ENCODE measurements at places on chromosomes 2 and 18. TPM values are rescaled to one million over a fixed set of nuclear protein-coding genes. Genes with fewer than 3 reads are reported as not detected.

Gene IL1F10
- not detected for total RNA-seq

Gene CCDC68
- total RNA-seq = 6.3 TPM

Gene RUFY4
- total RNA-seq = not detected

Gene CD8A
- total RNA-seq = not detected

Gene BUB1
- total RNA-seq = 5.8 TPM

Gene TLX2
- not detected for total RNA-seq

Gene RBM44
- total RNA-seq = not detected

Gene LOXHD1
- total RNA-seq = not detected

Gene ELP2
- total RNA-seq = 41.7 TPM

Gene KLHL14
- total RNA-seq = not detected

Gene LBX2
- total RNA-seq = 2.1 TPM

Gene NIF3L1
- total RNA-seq = 15.3 TPM

Gene ATP8B1
- 19.7 TPM for total RNA-seq

Gene TRPM8
- not detected for total RNA-seq

Gene CTDSP1
- 87.0 TPM for total RNA-seq

Gene ANKZF1
- 45.8 TPM for total RNA-seq

Gene MYO5B
- total RNA-seq = not detected

Gene SERPINB4
- not detected for total RNA-seq

Gene NT5DC4
- not detected for total RNA-seq

Gene UPP2
- not detected for total RNA-seq

Gene STPG4
- total RNA-seq = not detected

Gene HOXD8
- total RNA-seq = not detected
